Stimulated activated CD8-positive, alpha-beta memory T cell treated with anti-CD3 and anti-CD28 coated beads, Interleukin-4, amount 100 ng/mL, for 4 hours (primary cell): ENCODE measurements at places on chromosomes 5 and 9.

DNA sequence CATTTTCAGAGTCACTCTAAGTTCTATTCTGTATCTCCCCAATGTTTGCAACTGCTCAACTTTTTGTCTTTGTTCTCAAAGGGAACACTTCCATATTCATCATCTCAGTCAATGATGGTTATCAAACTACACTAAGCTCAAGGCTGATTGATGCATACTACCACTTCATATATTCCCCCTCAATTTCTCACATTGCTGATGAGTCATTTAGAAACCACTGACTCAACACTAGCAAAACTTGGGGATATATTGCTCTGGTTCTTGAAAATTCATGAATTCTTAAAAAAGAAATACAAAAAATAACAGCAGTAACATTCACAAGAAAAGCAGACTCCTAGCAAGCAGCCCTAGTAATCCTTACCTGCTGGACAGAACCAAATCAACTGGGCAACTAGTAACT lies 52.2 kb downstream of the ABHD17B start:
- no peak for DNase-seq

- no peak for DNase-seq
These were observed 3.4 kb downstream of the ADGRD2 start for GRCh38 chr9:124453586-124454191.

- no peak for DNase-seq
These were observed 797 bp upstream of the CCL27 start for GRCh38 chr9:34663303-34663605.

DNA sequence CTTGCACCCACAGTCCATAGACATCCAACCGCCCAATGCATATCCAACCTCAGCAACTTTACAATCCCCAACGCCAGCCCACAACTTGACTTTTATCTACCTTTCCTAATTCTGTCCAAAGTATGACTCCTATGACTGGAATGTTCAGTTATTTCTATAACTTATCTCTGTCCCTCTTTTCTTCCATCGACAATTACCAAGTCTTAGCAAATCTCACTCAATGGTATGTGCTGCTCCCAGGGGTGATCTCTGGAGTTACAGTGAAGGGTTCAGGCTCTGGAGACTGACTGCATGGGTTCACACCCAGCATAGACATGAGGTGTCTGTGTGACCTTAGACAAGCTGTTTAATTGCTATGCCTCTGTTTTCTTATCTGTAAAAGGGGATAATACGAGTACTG lies 106.9 kb downstream of the SPOCK1 start:
- DNase-seq = no peak

DNA sequence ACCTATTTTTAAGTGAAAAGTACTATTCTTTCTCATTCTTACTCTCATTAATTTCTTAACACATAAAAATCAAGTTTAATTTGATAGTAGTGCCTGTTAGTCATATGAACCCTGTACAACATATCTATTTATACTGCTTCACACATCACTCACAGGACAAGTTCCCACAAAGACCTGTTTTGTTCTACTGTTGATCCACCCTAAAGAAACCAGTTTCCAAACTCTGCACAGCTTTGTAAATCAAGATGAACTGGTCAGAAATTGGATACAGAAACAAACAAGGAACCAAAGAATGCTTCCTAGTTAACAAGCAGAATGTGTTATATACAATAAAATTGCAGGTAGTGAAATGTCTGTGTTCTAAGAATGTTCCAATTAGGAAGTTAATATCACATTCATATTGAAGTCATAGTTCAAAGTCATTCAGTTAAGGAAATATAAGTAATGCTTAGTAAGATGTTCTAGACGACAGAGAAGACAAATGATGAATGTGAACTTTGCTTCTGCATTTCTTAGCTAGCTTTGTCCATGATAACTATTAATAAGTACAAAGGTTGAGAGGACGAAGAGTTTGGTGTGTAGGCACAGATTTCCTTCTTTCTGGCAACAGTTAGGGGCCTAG lies 33.4 kb downstream of the C9orf85 start:
- no peak for DNase-seq

DNA sequence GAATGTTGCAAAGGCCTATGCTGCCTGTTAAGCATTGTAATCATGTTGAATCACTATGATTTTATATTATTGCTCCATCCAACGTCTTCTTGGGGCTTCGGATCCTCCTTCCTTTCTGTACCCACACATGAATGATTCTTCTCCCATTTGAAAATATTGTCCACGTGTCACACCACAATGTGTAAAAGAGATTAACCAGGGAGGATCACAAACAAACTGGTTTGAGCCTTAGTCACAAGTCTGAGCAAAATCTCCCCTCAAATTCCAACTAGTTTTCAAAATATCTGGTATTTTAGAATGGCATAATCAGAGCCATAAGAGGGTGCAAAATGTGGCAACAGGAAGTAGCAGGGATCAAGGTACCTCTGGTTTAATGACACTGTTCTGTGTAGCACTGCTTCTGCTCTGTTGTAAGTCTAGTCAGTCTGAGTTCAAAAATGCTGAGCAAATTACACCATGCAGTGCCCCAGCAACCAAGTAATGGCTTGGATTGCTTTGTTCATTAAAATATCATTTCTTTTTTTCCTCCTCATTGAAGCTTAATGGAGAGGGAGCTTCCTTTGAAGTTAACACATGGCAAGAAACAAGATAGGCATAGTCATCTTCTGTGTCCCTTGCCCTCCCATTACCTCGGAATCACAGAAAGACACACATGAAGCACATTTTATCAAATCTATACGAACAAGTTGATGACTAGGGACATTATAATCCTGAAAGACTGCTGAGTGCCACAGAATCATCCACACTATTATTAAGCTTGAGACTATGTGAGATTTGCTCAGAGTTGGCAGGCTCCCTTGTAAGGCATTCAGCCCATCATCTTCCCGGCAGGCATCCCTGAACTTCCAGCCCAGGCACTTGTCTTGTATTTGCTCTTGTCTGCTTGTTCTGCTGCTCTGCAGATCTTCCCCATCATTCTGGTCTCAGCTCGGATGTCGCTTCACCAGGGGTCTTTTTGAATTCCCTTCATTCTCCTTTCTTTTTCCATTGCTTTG lies 102.0 kb upstream of the PRLR start:
- no peak for DNase-seq

DNA sequence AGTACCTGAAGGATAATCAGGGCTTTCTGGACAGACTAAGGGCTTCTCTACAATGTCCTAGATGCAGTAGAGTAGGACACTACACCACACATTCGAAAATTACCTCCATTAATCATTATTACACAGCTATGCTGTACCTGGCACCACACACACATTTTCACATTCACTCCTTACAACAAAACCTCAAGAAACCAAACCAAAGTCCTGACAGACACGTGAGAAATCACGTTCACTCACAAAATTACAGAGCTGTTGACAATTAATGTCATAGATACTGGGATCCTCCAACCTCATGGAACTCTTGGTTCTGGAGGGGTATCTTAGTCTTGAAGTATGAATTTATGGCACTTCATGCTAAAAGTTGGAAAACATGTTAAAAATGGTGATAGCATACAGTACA lies 16.3 kb downstream of the UBQLN1 start:
- no peak for DNase-seq

DNA sequence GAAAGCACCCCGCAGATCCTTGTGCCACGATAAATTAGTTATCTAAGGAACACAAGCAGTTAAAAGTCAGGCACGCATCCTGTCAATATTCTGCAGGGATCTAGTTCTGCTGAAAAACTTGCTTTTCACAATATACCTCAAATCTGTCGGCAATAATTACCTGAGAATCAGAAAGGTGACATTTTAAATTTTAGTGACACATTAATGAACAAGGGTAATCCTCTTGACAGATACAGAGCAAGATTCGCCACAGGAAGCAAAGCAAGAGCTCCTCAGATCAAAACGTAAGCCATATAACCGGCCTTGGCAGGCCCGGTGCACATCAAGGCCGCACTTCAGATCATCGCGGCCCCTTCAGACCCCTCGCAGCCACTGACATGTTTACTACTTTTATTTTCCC lies 185.7 kb downstream of the ATPSCKMT start:
- DNase-seq = no peak

DNA sequence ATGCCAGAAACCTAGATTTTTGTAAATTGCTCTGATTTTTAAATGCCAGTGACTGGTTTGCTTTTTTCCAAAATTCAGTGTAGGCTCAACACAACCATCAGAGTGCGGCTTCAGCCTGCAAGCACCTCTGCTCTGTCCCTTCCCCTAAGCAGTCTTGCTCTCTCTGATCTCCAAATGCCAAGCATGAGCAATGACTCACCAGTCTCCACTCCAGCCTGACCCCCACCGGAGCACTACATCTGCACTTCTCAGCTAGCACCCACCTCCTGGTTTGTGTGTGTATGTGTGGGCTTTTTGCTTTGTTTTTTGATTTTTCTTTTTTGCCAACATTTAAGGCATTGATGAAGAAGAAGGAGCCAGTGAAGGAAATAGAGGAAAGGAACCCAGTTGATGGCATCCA lies 61.4 kb upstream of the ADRA1B start:
- no peak for DNase-seq

- DNase-seq = no peak
These were observed 117.7 kb upstream of the MSX2 start for GRCh38 chr5:174606646-174607045.

GRCh38 chr5:32258424-32258823 lies 54.3 kb downstream of the MTMR12 start:
- no peak for DNase-seq

- DNase-seq = peak; percentile 35
These were observed 27.9 kb downstream of the USP20 start for GRCh38 chr9:129863059-129863690.

GRCh38 chr9:127874301-127875221 lies 2.9 kb downstream of the AK1 start:
- no peak for DNase-seq

DNA sequence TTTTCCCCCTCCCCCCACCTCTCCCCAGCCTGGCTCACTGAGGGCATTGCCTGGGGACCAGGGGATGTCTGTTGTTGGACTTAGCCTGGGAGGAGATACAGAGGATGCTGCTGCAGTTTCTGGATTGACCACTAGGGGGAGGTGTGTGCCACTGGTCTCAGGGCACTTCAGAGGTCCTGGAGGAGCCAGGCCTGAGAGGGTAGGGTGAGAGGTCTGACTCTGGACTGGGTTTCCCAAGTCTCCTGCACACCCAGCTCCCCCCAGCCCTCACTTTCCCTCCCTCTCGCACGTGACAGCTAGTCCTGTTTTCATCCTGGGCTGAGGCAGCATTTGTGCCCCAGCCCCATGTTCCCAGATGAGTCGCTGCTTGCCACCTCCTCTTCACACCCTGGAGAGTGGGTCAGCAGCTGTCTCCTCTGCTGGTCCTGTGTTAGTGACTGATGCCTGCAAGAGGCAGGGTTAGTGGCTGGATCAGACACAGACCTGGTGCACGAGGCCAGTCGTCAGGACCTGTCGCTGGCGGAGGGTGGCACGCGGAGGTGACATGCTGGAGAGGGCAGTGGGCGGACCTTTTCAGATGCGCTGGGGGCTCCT lies 4.4 kb downstream of the IL3 start:
- peak; percentile 81 for DNase-seq

DNA sequence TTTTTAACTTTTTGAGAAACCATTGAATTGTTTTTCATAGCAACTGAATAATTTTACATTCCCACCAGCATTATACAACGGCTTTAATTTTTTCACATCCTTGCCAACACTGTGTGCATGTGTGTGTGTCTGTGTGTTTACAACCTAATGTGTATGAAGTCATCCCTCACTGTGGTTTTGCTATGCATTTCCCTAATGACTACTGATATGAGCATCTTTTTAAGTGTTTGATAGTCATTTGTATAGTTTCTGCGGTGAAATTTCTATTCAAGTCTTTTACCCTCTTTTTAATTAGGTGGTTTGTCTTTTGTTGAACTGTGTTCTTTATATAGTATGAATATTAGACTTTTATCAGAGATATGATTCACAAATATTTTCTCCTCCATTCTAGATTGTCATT lies 263.1 kb upstream of the COX7C start:
- DNase-seq = no peak

- DNase-seq = no peak
These were observed 179.0 kb downstream of the C9orf50 start for GRCh38 chr9:129441852-129442251.

GRCh38 chr9:136187683-136188586 lies 17.0 kb downstream of the LHX3 start:
- no peak for DNase-seq

- DNase-seq = no peak
These were observed 221.3 kb upstream of the TAS2R1 start for GRCh38 chr5:9851458-9851857.

DNA sequence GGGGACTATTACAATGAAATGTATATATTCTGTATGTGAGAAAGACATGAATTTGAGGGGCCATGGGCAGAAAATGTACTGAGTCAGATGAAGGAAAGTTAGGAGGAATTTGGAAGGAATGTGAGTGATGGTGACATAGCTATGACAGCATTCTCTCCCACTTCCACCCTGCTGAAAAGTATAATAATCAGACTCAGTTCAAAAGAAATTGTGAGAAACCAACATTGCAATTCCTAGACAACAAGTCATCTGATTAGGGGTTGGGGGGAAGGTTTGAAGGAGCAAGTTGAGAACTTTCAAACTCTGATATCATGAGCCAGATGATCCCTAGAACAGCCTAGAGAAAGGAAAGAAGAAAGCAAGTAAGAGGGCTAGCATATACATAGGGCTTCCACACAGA lies 370.6 kb downstream of the DMRTA1 start:
- no peak for DNase-seq

DNA sequence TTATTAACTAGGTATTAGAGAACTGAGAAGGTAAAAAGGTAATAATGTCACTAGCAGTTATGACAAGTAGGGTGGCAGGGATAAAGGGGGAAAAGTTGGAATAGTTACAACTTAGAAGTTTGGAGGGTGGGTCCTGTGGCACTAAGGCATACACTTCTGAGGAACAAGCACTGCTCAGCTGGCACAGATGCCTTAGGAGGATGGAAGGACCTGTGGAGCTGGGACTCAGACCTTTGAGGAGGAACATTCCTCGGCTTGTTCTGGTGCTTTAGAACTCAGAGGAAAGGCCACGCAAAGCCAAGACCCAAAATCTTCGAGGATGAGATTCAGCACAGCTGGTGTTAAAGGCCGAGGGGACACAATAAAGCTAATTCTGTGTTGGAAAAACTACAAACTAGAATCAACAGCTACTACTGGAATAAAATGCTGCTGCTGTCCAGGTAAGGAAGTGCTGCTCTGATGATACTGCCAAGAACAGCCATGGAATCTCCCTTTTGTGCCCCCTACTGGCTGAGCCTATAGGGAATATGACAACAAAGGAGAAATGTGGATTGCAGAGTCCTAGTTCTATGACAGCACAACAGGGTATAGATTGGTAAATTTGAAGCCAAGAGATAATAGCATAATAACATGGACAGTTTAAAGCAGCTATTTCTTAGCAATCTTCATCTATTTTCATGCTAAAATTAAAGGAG lies 126.7 kb downstream of the SLC25A46 start:
- DNase-seq = no peak

DNA sequence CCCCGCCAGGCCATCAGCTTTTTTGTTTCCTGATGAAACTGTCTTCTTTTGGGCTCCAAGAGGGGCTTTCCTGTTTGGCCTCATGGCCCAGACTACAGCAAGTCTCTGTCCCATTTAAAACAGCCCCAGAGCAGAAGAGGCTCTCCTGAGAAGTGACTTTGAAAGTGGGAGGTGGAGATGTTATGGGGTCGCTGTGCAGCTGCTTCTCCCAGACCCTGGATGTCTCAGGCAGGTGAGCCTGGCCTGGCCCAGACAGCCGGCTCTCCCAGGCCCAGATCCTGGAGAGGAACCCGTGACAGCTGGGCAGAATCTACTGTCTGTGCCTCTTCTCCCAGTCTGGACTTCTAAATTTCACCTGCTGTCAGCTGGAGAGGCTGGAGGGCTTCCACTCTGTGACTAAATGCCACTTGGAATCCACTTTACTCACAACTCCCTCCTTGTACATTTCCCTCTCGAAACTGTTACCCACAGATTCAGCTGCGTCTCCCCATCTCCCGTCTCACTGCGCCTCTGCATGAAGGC lies 20.6 kb downstream of the FAM78A start:
- no peak for DNase-seq
